AG09309 (cell line): ENCODE measurements at places on chromosomes 5 and 9.

- DNase-seq: no peak
These were observed 190.8 kb upstream of the SEMA6A start for GRCh38 chr5:116765441-116765840.

GRCh38 chr9:26856413-26857032 is 36.1 kb downstream of the CAAP1 start:
- peak; percentile 10 for DNase-seq

- DNase-seq: no peak
These were observed 234.2 kb downstream of the ZNF608 start for GRCh38 chr5:124512236-124512635.

- no peak for DNase-seq
These were observed 2.2 kb upstream of the ERAP1 start for GRCh38 chr5:96809921-96810320.

- no peak for DNase-seq
These were observed 12.5 kb upstream of the PARP8 start for GRCh38 chr5:50653946-50654345.

DNA sequence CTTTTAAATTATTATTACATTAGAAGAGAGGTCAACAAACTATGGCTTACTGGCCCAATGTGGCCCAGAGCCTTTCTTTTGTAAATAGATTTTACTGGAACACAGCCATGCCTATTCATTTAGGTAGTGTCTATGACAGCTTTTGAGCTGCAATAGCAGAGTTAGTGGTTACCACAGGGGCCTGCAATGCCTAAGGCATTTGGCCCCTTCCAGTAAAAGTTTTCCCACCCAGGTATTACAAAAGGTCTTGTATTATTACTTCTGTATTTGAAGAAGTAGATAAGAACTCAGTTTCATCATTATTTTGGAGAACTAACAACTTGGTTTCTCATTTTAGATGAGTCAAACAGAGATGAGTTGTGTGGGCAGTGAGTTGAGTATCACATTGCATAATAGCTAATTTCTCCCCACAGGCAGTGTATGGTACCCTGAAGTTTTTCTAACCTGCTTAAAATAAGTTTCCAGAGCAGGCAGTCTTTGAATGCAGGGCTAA is 9.5 kb downstream of the MTRR start:
- peak; percentile 53 for DNase-seq

GRCh38 chr5:88769165-88769564 is 113.8 kb downstream of the MEF2C start:
- peak; percentile 52 for DNase-seq

DNA sequence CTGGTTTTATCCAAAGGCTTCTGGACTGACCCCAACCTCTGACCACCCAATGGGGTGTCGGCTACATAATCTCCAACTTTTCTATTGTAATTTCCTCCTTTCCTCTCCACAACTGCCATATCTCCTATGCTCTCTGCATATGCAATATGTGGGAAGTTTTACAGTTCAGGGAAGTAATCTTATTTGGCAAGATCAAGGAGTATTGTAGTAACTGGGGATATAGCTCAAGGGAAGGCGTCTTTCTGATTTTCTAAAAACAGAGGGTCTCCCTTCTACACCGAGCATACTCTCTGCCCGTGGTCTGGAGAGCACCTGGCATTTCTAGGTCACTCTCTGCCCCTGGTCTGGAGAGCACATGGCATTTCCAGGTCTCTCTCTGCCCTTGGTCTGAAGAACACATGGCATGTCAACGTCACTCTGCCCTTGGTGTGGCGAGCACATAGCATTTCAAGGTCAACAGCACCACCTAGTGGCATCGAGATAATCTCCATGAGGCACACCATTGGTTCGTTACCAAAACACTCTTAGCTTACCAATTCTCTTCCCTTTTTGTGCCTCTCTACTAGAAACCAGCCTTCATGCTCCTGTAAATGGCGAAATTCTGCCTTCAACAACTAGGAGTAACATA is 616.4 kb upstream of the NUDT12 start:
- peak; percentile 14 for DNase-seq

DNA sequence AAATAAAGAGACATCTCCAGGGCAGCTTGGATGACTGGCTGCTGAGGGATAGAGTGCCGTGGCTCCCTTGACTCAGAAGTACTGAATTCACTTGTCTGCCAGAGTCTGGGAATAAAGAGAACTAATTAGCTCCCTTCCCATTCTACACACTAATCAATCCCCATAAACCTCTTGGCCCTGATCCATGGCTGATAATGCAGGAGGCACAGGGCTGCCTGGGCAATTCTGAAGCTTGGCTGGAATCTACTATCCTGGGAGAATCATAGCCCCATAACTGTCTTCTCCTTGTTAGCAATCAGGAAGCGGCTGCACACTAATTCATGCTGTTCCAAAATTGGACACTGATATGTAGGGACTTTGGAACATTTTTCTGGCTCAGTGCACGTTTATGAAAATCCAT is 197.7 kb downstream of the PTTG1 start:
- DNase-seq: no peak

GRCh38 chr5:7261900-7262299 is 134.0 kb upstream of the ADCY2 start:
- DNase-seq: no peak

DNA sequence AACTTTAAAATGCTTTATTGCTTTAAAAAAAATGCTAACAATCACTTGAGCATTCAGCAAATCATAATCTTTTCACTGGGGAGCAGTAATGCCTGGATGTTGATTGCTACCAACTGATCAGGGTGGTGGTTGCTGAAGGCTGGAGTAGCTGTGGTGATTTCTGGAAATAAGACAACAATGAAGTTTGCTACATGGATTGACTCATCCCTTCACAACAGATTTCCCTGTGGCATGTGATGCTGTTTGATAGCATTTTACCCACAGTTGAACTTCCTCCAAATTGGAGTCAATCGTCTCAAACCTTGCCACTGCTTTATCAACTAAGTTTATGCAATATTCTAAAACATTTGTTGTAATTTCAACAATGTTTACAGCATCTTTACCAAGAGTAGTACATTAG is 83.3 kb downstream of the MLLT3 start:
- no peak for DNase-seq

DNA sequence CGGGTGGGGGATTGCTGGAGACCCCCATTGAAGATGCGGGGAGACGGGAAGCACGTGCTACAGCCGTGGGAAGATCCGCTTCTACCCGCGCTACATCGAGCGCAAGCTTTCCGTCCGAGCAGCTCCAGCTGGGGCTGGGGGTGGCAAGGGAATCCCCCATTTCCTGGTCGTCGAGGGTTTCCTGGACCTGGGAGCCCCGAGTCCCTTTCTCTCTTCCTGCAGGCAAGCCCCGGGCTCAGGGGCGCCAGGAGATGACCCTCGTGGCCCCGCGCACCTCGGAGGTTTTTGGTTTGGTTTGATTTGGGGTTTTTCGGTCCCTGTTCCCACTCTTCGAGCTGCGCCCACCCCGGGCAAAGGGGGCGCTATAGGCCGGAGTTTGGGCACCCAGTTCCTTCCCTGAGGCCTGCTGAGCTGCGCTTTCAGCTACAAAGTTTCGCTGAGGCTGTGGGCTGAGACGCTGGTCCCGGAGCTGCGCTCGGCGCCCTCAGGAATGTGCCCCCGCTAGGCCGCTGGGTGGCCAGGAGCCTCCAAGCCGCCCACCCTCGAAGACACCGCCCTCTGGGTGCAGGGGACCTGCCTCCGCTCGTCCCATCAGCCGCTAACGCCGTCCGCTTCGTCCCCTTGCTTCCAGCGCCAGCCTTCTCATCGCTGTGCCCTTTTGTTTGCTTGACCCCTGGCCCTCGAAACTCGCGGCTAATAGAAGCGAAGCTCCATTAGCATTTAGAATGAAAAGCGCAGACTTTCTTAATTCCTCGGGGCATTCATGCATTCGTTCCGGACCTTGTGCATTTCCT is 2.9 kb downstream of the NR4A3 start:
- no peak for DNase-seq

GRCh38 chr5:78603636-78604175 is 44.9 kb downstream of the LHFPL2 start:
- DNase-seq: no peak

GRCh38 chr5:89435347-89435746 is 552.4 kb upstream of the MEF2C start:
- no peak for DNase-seq

DNA sequence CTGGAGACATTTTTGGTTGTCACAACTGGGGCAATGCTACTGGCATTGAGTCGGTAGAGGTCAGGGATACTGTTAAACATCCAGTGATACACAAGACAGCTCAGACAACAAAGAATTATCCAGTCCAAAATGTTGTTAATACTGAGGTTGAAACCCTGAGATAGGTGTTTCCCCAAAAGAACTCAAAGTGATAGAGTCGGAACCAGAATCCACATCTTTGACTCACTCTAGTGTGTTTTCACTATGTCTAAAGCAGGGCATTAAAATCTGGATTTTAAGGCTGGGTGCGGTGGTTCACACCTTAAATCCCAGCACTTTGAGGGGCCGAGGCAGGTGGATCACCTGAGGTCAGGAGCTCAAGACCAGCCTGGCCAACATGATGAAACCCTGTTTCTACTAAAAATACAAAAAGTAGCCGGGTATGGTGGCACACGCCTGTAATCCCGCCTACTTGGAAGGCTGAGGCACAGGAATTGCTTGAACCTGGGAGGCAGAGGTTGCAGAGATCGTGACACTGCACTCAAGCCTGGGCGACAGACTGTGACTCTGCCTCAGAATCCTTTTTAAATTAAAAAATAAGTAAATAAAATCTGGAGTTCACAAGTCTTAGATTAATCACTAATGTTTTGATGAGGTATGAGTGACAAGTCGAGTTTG is 17.0 kb downstream of the SLC31A1 start:
- DNase-seq: no peak

GRCh38 chr5:158027806-158028775 is 169.1 kb upstream of the CLINT1 start:
- no peak for DNase-seq

DNA sequence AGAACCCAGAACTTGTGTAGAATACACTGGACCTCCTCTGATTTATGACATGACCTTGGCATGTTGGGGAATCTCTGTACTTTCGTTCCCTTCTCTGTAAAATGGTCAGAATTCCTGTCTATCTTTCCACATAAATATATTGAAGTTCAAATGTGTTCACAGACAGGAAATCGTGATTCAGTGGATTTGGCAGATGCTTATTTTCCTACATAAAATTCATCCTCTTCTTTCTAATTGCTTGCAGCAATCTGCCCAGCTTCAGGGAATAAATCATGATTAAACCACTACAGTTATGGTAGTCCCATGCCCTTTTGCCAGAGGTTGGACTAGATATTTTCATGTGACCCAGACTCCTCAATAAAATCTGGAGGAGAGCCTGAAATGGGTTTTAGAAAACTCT is 52.1 kb upstream of the ARL15 start:
- peak; percentile 61 for DNase-seq

DNA sequence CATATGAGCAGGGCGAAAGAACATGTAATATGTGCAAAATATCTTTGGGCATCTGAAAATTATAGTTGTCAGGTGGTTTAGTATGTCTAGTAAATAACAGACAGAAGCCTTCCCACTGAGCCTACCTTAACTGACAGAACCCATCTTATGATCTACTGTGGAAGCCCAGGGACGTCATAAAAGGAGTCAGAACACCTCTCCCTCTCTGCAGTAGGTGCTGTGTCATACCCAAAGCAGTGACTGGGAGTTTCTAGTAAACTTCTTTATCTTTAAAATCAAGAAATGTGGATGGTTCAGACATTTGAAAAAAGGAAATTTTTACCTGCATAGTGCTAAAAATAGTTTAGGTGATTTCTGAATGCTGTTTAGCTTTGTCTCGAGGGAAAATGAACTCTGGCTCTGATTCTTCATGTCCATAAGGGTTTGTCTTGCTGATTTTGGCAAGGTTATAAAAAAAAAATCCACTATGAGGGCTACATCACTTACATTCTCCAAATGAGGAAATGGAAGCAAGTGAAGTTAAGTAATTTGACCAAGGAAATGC is 104.0 kb downstream of the NUDT12 start:
- no peak for DNase-seq

- no peak for DNase-seq
These were observed 23.4 kb downstream of the APTX start for GRCh38 chr9:32978051-32978450.

- no peak for DNase-seq
These were observed 49.7 kb upstream of the FST start for GRCh38 chr5:53430618-53431252.

DNA sequence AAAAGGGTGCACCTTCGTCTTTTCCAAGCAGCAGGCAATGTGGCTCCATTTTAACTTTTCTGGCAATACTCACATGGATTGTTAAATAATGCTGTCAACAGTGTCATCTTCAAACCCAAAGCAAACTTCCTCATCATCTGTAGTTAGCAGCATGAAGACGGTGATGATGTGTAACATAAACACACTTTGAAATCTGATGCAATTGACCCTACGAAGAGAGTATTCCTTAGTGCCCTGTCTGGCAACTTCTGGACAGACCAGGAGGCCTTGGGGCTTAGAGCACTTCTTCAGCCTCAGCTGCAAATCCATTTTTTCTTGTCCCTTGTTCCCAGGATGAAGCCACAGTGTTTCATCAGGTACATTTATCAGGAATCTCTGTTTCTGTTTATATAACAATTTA is 149.1 kb downstream of the GHR start:
- no peak for DNase-seq

GRCh38 chr9:4798281-4799032 is 5.7 kb downstream of the RCL1 start:
- no peak for DNase-seq

GRCh38 chr5:128825826-128826225 is 139.5 kb upstream of the SLC27A6 start:
- no peak for DNase-seq

DNA sequence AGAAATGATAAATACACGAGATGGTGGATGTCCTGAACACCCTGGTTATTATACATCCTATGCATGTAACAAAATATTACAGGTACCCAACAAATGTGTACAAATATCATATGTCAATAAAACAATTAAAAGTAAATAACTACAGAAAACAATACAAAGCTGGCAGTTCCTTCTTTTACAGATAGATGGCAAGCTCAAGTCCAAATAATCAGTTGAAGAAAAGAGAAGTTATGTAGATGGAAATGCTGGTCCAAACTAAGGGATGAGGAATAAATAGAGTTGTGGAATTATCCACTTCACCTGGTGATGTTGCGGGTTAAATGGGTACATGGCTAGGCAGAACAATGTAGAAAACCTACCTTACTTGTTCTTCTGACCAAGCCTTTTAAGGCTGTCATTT is 79.4 kb downstream of the PALM2AKAP2 start:
- no peak for DNase-seq
